ENCODE measurements at places on chromosomes 12 and 14. TPM values are rescaled to one million over a fixed set of nuclear protein-coding genes. Genes with fewer than 3 reads are reported as not detected.

DNA sequence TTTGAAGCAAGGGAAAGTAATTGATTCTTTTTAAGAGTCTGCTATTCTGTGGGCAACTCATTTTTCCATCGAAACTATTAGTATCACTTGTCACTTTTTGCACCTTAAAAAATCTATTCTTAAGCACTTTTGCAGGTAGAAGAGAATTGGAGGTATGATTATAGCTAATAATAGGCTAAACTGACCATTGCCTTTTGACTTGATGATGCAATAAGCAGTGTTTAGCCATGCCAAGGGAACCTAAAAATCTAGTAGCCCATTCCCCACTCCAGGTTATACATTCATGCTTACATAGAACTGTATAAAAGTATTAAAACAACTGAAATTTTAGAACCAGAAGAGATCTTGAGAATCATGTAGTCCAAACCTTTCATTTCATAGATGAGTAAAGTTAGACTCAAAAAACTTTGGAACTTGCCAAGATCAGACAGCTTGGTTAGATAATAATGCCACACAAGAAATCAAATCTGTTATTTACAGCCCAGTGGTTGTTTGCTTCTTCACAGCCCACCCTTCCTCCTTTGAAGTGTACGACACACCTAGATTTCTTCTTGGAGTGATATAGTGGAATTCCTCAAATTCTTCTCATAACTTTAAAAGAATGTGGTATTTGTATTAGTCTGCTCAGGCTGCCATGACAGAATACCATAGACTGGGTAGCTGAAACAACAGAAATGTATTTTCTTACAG lies 21.7 kb upstream of the GARIN2 start:
- peaks cover 16% of the 10 kb centered on the region for H3K4me1 ChIP-seq
- no peaks in the 10 kb centered on the region for H3K27me3 ChIP-seq
- H3K4me3 ChIP-seq: no peak overlapping the region
- H3K27ac ChIP-seq: peak overlapping the region; percentile 64
- no peak for DNase-seq
- no peaks in the 10 kb centered on the region for H3K36me3 ChIP-seq

DNA sequence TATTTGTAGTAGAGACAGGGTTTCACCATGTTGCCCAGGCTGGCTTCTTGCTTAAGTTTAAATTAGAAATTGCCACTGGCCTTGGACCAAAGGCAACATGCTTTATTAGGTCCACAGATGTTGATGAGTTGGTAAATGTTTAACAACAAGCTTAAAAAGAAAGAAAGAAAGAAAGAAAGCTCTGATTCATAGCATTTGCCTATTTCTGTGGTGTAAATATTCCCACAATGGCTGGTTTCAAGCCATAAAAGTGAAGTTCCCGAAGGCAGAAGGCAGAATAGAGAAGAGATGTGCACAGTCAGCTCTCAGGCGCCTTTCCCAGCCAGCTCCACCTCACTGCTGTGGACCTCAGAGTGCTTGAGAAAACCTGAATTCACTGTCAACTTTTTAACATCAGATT lies 26.4 kb downstream of the KCNK13 start:
- no peaks in the 10 kb centered on the region for H3K36me3 ChIP-seq
- H3K4me1 ChIP-seq: no peaks in the 10 kb centered on the region
- H3K27me3 ChIP-seq: 0 out of 2 replicates have a peak, but pooled peaks cover 3% of the 10 kb centered on the region
- no peak for DNase-seq
- no peak overlapping the region for H3K27ac ChIP-seq

- H3K27ac ChIP-seq: no peak overlapping the region
- H3K27me3 ChIP-seq: no peaks in the 10 kb centered on the region
- peak; percentile 33 for DNase-seq
- no peaks in the 10 kb centered on the region for H3K4me1 ChIP-seq
Observed at GRCh38 chr12:79006306-79006705, 141.7 kb downstream of the SYT1 start.

DNA sequence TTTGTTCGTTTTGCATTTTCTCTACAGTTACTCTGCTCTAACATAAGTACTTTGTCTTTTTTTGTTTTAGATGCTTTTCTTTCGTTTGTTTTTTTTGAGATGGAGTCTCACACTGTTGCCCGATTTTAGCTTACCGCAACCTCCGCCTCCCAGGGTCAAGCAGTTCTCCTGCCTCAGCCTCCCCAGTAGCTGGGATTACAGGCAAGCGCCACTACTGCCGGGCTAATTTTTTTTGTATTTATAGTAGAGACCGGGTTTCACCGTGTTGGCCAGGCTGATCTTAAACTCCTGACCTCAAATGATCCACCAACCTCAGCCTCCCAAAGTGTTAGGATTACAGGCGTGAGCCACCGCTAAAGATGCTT lies 2.7 kb downstream of the DIP2B start:
- no peak overlapping the region for H3K27ac ChIP-seq
- H3K36me3 ChIP-seq: peaks cover 13% of the 10 kb centered on the region
- no peak for DNase-seq
- no peak overlapping the region for H3K4me3 ChIP-seq
- peaks cover 16% of the 10 kb centered on the region for H3K4me1 ChIP-seq

The TMTC1 gene
- not detected for total RNA-seq

The ANO4 gene
- total RNA-seq: not detected
